Psoas muscle (tissue), 8 donors: ENCODE measurements at places on chromosomes 16 and 17.

DNA sequence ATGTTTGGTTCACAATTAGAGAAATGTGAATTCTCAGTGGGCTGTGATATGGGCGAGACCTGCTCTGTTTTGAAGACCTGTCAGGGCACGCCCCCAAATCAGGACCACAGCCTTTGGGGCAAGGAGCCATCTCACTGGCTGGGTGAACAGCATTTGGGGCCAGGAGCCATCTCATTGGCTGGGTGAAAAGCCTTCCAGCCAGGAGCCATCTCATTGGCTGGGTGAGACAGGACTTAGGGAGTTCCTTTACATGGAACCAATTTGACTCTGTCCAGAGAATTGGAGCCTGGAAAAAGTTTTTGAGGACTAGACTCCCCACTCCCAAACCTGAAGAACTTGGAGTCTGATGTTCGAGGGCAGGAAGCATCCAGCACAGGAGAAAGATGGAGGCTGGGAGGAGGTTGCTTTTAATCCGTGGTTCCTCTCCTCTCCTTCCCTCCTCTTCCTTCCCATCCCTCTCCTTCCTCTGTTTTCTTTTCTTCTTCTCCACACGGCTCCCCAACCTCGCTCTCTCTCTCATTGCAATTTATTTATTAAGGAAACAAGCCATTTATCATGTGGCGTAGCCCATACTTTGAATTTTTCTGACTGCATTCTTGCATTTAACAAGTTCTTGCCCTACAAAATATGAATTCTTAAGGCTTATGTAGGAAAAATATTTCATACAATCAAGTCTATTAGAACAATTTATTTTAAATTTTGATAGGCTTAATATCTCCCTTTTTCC, 19.7 kb downstream of the FOXL1 start:
- no peak for DNase-seq

- peak; percentile 61 for DNase-seq
Measured at GRCh38 chr16:56911771-56912571, 20.0 kb upstream of the HERPUD1 start.

- DNase-seq = no peak
Measured at GRCh38 chr17:34024386-34024785, 230.7 kb upstream of the CCL2 start.

DNA sequence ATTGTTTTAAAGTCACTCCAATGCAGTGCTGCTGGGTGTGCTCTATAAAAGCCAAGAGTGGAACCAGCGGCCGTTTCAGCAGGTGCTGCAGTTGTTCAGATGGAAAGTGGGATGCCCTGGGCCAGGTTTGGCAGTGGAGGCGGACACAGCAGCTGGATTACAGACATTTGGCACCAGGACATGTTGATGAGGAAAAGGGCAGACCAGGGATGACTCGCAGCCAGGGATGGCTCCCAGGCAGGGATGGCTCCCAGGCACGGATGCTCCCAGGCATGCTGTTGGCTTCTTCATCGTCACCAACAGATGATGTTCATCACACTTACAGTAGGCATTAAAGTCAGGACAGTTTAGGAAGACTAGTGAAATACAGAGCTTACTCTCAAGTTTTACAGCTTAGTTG, 10.0 kb downstream of the GAN start:
- DNase-seq = no peak

- no peak for DNase-seq
Measured at GRCh38 chr16:3841729-3842508, 38.6 kb downstream of the CREBBP start.

- no peak for DNase-seq
Measured at GRCh38 chr17:58640202-58640601, 51.6 kb downstream of the TEX14 start.

GRCh38 chr16:80125677-80126076, 415.1 kb upstream of the DYNLRB2 start:
- peak; percentile 23 for DNase-seq

DNA sequence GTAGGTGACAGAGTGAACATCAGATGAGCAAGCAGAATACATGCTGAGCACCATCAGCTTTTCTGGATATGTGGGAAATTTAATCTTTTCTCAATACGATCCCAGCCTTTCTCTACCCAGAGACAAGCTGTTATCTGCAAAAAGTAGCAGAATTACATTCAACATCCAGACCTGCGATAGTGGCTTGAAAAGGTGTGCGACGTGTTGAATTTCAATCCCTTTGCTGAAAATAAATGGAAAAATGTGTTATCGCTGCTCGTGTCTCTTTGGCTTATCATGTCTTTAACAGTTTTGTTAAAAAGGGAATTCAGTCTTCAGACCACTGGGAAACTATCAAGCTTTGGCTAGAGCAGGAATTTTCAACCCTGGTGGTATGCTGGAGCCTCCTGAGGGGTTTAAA, 98.8 kb upstream of the FAM20A start:
- no peak for DNase-seq

- no peak for DNase-seq
Measured at GRCh38 chr17:61431594-61432311, 20.5 kb upstream of the TBX4 start.

DNA sequence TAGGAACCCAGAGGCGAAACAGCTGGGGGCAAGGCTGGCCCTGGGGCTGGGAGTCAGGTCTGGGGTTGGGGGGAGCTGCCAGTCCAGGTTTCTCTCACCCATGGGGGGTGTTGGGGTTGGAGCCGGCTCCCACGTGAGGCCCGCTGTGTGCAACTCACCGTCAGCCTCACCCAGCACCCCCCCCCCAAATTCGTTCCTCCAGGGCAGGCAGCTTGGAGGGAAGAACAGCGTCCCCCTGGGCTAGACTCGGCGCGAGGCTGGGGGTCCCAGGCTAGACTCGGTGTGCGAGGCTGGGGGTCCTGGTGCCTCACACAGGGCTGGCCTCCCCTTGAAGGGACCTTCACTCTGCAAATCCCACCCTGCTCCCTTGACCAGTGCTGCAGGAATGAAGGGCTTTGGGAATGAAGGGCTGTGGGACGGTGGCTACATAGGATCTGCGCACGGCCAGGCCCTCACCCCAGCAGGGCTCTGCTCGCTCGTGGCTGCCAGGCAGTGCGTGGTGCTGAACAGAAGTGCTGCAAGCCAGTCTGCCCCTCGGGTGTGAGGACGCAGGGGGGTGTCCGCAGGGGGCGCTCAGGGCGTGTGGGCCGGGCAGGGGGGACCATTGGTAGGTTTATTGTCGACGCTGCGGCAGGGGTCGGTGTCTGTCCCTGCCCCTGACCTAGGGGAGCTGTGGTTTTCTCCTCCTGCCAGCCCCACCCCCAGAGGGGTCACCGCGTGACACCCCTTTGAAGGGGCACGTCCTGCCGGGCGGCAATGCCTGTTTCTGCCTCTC, 74.7 kb downstream of the KLHDC4 start:
- DNase-seq = no peak

- DNase-seq = peak; percentile 66
Measured at GRCh38 chr16:1054660-1055556, 17.6 kb upstream of the SSTR5 start.

GRCh38 chr17:40901981-40902474, 17.0 kb upstream of the KRT20 start:
- DNase-seq = no peak

- DNase-seq = no peak
Measured at GRCh38 chr17:49969795-49970389, 902 bp downstream of the DLX4 start.

- DNase-seq = no peak
Measured at GRCh38 chr17:80118601-80119270, 17.4 kb downstream of the GAA start.

- DNase-seq = no peak
Measured at GRCh38 chr16:4920826-4921225, 16.1 kb downstream of the PPL start.

DNA sequence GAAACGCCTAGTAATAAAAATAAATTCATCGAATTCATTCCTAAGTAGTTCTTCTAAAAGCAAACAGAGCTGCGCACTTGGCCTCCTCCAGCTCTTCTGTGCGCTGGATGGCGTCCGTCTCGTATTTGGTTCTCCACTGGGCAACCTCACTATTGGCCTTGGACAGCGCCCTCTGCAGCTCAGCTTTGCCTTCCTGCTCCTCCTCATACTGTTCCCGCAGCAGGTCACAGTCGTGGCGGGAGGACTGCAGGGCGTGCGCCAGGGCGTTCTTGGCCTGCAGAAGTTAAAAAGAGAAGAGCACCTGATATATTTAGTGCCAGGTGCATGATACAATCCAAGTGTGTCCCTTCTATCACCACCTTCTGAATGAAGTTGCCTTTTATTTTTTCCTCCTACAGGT, 21.8 kb downstream of the MYH3 start:
- DNase-seq = no peak

DNA sequence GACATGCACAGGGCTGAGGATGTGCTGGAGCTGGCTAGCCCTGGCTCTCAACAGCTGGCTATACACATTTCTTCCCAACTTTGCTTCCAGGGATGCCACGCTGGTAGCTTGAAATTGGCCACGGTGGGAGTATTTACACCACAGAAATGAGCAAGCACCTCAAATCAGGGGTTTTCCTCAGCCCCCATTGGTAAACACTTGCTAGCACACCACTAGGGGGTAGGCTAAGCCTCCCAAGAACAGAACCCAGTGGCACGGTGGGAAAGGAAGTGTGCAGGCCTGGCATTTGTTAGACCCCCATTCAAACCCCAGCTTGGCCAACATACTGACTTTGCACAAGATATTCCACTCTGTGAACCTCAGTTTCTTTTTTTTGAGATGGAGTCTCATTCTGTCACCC, 12.9 kb downstream of the DRC3 start:
- no peak for DNase-seq

DNA sequence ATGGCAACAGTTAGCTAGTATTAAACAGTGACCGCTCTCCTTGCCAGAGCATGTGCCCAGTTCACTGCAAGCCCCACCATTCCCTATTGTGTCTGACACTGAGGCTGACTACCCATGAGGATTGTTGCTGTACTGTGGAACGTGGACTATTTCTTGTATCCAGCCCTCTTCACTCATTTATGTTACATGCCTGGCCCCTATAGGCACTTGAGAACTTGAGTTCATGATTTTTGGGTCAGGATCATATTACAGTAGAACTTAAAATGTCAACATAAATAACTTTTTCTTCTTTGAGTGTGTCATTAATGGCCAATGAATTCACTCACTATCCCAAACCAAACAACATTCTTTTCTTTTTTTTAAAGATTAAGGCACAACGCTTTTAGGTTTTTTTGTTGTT, 55.7 kb downstream of the LYRM1 start:
- DNase-seq = no peak

DNA sequence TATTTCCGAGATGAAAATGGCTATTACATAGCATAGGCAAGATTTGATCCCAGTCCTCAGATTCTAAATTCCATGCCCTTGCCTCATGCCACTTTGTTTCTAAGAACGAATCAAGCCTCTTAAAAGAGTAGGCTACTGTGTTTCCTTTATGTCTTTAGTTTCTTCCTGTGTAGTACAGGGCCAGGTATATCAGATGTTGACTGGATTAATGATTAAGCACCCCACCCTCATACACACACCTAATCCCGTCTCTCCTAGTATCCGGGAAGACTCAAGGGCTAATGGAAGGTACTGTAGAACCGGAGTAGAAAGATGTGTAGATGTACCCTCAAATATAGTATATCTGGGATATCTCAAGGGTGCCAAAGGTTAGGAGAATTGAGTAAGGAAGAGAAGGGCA, 6.7 kb downstream of the TOM1L1 start:
- no peak for DNase-seq

DNA sequence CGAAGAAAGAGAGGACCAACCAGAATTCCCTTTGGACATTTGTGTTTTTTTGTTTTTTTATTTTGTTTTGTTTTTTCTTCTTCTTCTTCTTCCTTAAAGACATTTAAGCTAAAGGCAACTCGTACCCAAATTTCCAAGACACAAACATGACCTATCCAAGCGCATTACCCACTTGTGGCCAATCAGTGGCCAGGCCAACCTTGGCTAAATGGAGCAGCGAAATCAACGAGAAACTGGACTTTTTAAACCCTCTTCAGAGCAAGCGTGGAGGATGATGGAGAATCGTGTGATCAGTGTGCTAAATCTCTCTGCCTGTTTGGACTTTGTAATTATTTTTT, 3.6 kb downstream of the SOX9 start:
- no peak for DNase-seq

DNA sequence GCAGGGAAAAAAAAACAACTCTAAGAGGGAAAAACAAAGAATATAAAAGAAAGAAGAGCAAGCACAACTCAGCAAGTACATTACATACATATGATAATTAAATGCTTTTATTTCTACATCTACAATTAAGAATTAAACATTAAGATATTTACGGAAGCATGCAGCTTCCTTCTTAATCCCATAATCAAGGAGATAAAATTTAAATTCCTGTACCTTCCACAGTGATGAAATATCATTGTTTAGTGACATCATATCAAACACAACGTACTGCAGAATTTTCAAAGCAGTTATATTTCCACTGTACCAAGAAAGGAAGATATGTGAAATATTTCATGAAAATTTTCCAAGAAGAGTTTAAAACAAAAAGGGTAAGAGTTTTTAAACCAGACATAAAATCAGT, 26.0 kb downstream of the KANSL1 start:
- no peak for DNase-seq

DNA sequence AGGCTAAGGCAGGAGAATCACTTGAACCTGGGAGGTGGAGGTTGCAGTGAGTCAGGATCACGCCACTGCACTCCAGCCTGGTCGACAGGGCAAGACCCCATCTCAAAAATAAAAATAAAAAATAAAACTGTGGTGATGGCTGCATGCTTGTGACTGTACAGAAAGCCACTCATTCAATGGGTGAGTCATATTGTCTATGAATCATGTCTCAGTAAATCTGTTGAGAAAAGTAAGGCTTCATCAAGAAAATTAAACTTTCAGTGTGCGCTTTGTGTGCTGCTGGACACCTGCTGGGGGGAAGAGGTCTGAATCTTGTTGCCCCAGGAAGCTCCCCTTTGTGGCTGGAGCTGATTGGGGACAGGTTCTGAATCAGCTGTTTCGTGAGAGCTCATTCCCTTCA, 11.3 kb downstream of the NUBP1 start:
- no peak for DNase-seq

DNA sequence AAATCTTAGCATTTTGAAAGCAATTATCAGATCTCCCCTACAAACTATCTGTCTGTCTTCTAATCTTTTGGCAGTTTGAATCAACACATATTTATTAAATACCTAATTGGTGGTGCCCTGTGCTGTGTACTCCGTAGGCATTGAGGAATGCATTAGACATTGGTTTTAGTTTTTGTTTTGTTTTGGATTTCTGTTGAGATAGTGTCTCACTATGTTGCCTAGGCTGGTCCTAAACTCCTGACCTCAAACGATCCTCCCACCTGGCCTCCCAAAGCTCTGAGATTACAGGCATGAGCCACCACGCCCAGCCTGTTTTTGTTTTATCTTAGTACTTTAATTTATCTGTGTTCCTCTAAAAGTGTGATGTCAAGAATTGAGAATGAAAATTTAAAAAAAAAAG, 124.8 kb upstream of the RBL2 start:
- DNase-seq = no peak
